ENCODE measurements at places on chromosomes 3 and 15. TPM values are rescaled to one million over a fixed set of nuclear protein-coding genes. Genes with fewer than 3 reads are reported as not detected.

Gene GCNT3
- not detected for total RNA-seq

Gene CD276
- 0.49 TPM for total RNA-seq

Gene SATB1
- 429 TPM for total RNA-seq

Gene CADM2
- 0.96 TPM for total RNA-seq

Gene AP3B2
- total RNA-seq, result 1.7 TPM

Gene GOLGA8S
- 0.63 TPM for total RNA-seq

Gene FGD5
- not detected for total RNA-seq

DNA sequence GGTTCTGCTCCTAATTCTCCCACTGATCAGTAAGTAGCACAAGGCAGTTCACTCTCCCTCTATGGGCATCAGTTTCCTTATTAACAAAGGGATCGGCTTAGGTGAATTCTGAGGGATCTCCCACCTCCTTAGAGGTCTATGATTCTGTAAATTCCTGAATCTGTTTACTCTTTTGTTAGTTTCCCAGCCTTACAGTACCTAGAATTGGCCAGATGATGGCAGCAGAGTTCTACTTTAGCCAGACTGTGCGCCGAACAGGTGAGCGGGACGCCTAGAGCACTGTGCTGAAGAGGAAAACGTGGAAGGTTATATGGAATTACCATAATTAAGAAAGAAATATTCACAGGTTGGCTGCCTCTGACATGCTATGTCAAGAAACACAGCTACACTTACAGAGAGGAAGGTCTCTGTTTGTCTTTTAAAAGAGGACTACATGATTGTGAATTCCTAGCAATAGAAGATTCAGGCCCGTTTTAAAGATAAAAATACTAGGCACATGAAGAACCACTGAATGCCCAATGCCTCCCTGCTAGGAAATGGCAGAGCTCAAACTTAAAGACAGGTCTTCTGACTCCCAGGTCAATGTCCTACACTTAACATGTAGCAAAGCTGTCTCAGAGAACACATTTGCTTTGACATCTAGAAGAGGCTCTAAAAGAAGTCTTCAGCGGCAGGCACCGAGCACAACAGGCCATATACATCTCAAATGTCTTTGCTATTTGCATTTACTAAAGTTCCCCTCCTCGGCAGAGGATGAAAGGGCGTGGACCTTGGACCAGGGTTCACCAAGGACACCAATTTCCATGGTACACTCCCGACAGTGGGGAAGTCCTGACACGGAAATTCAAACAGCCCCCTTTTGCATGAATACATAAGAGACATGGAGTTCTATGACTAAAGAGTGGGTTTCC is 259.9 kb downstream of the FGF12 start:
- H3K4me1 ChIP-seq, result peaks cover 3% of the 10 kb centered on the region
- no peak overlapping the region for H3K27ac ChIP-seq
- no peaks in the 10 kb centered on the region for H3K36me3 ChIP-seq
- H3K27me3 ChIP-seq, result peaks cover 18% of the 10 kb centered on the region
- DNase-seq, result peak; percentile 40

DNA sequence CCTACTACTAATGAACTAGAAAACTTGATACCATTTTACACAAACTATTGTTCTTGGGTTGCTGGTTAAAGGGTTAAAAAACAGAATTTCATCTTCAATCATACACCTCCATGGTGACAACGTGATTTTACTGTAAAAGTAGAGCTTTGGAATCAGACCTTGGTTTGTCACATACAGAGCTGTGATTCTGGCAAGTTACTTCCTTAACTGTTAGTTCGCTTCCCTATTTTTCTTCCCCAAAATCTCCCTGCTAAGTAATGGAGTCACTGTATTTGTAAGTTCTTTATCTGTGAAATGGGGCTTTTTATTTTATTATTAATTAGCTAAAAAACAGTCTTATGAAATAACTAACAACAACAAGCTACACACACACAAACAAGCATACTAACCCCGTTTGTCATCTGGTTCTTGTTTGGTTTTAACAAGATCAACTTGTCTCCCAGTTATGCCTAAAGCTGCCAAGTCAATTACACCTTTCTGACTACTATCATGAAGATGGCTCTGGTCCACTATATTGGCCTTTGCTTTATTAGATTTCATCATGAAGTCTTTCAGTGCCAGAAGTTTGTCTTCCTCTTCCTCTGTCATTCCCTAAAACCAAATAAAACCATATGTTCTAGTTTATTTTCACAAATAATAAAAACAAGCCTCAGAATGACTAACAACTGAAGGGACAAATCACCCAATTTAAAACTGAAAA is 38.6 kb downstream of the PIK3R4 start:
- H3K27ac ChIP-seq, result no peak overlapping the region
- peaks cover 4% of the 10 kb centered on the region for H3K4me1 ChIP-seq
- no peak for DNase-seq

- H3K4me1 ChIP-seq, result no peaks in the 10 kb centered on the region
- H3K27ac ChIP-seq, result no peak within 1 kb of the TSS
- no peak within 1 kb of the TSS for H3K4me3 ChIP-seq
- DNase-seq, result no peak
- H3K36me3 ChIP-seq, result peaks cover 6% of the 10 kb centered on the region
Observed at GRCh38 chr15:42156243-42156922, at the start of gene PLA2G4F. PLA2G4F (minus strand) TSS chr15:42156636; CDS start chr15:42156549, 87 bp downstream.

DNA sequence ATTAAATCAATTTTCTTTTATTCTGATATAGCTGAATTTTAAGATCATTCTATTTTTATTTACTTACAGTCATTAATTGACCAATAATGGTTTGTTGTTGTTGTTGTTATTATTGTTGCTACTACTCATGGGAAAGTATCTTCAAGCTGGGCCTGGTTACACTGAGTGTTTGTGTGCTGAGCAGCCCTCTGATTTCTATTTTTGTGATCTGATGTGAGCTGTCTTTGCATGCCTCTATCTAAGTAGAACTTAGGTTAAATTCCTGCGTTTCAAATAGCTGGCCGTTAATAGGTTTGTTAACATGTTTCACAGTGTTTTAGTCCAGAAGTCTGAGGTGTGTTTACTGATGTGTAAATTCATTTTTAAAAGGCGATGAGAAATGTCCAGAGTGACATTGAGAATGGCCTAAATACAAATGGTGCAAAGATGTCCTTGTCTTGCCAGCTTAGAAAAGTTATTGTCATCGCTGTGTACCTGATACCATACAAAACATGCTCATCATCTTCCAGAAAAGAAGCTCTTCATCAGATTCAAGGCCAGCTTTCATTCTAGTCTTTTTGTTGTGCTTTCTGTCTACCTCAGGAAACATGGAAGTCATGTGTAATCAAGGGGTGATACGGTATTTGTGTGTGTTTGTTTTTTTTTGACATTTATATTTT is 15.8 kb downstream of the ARIH2 start:
- no peak overlapping the region for H3K4me3 ChIP-seq
- DNase-seq, result no peak
- peaks cover 22% of the 10 kb centered on the region for H3K4me1 ChIP-seq
- H3K27ac ChIP-seq, result no peak overlapping the region
- H3K27me3 ChIP-seq, result no peaks in the 10 kb centered on the region
- peaks cover 80% of the 10 kb centered on the region for H3K36me3 ChIP-seq

DNA sequence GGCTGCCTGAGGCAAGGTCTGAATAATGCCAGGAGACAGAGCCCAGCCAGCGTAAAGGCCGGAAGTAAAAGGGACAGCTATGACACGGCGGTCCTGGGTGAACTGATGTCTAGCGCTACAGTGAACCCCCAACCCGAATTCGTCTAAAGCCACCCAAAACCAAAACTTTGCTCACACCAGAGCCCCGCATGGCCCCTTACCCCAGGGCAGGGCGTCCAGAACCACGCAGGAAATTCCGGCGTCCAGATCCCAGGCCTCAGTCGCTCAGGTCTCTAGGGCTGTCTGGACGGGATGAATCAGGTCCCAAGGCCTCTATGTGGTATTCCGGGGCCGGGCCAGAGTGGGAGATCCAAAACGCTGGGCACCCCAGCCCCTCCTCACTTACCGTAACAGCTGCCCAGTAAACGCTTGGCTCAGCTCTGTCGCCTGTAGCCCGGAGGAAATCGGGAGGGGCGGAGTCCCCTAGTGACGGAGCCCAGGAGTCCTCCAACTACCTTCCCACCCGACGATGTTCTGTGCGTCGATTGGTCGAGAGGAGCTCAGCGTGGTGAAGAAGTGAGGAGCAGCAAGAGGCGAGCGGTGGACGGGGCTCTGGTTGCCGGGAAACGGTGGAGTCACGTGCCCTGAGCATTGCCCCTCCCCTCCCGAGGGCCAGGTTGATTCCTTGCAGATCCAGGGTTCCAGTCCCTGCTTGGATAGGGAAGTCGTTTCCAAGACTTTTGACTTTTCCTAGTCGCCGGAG is at the start of gene CCDC32:
CCDC32 (minus strand) TSS at position 452 of the 742 bp plus-strand sequence. CDS start 2,027 bp downstream, outside the sequence.
- peak; percentile 94 for DNase-seq
- peak within 1 kb of the TSS; percentile 99 for H3K27ac ChIP-seq
- no peaks in the 10 kb centered on the region for H3K27me3 ChIP-seq

- peaks cover 2% of the 10 kb centered on the region for H3K4me1 ChIP-seq
- H3K4me3 ChIP-seq, result no peak overlapping the region
- no peaks in the 10 kb centered on the region for H3K36me3 ChIP-seq
Observed at GRCh38 chr3:197828-198491, 1.4 kb downstream of the CHL1 start.

- peaks cover 4% of the 10 kb centered on the region for H3K36me3 ChIP-seq
- no peaks in the 10 kb centered on the region for H3K4me1 ChIP-seq
- no peaks in the 10 kb centered on the region for H3K27me3 ChIP-seq
- no peak for DNase-seq
Observed at GRCh38 chr3:89617706-89618105, 510.3 kb downstream of the EPHA3 start.

- no peak overlapping the region for H3K4me3 ChIP-seq
- H3K4me1 ChIP-seq, result no peaks in the 10 kb centered on the region
- H3K27me3 ChIP-seq, result peaks cover 7% of the 10 kb centered on the region
- H3K27ac ChIP-seq, result no peak overlapping the region
- no peak for DNase-seq
Observed at GRCh38 chr3:140529558-140529957, 148.3 kb upstream of the TRIM42 start.

DNA sequence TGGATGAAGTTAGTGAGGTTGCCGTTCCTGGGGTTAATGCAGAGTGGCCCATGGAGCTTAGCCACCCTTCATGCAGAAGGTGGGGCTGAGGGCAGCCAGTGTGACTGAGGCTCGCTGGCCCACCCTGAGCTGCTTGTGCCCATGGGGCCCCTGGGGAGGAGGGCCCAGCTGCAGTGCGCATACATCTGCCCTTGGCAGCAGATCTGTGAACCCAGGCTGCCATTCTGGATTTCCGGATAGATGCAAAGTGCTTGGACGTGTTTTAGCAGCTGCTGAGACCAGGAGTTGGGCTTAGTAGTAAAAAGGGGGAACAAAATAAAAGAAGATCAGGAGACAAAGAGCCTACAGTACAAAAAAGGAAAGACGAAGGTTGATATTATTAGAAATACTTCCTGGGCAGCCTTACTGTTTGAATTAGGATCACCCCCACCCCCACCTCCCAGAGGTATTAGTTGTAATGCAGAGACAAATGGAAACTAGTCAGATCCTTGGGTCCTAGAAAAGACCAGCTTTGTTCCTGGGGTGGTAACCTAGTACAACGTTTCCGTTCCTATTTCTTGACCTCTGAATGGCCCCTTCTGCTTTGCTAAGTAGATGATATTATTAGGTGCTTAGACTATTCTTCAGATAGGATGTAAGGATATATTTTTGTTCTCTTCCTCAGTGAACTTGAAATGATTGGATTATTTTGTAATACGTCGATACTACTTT is 70.2 kb downstream of the IGF1R start:
- no peak for DNase-seq
- peaks cover 95% of the 10 kb centered on the region for H3K4me1 ChIP-seq
- H3K27me3 ChIP-seq, result no peaks in the 10 kb centered on the region
- H3K27ac ChIP-seq, result no peak overlapping the region

- no peak overlapping the region for H3K4me3 ChIP-seq
- no peak overlapping the region for H3K27ac ChIP-seq
- DNase-seq, result no peak
- no peaks in the 10 kb centered on the region for H3K4me1 ChIP-seq
Observed at GRCh38 chr15:89824607-89824867, 9.9 kb upstream of the ANPEP start.

- H3K4me3 ChIP-seq, result no peak overlapping the region
- no peak for DNase-seq
- no peak overlapping the region for H3K27ac ChIP-seq
- H3K27me3 ChIP-seq, result no peaks in the 10 kb centered on the region
- peaks cover 39% of the 10 kb centered on the region for H3K4me1 ChIP-seq
- peaks cover 6% of the 10 kb centered on the region for H3K36me3 ChIP-seq
Observed at GRCh38 chr3:187136936-187137335, 2.4 kb downstream of the RPL39L start.
